Activated CD4-positive, alpha-beta memory T cell treated with anti-CD3 and anti-CD28 coated beads, Interleukin-2, amount 10 ng/mL, durations not matched to agents 7 days and 5 days (primary cell): ENCODE measurements at places on chromosomes 1 and 21. TPM values are rescaled to one million over a fixed set of nuclear protein-coding genes. Genes with fewer than 3 reads are reported as not detected.

DNA sequence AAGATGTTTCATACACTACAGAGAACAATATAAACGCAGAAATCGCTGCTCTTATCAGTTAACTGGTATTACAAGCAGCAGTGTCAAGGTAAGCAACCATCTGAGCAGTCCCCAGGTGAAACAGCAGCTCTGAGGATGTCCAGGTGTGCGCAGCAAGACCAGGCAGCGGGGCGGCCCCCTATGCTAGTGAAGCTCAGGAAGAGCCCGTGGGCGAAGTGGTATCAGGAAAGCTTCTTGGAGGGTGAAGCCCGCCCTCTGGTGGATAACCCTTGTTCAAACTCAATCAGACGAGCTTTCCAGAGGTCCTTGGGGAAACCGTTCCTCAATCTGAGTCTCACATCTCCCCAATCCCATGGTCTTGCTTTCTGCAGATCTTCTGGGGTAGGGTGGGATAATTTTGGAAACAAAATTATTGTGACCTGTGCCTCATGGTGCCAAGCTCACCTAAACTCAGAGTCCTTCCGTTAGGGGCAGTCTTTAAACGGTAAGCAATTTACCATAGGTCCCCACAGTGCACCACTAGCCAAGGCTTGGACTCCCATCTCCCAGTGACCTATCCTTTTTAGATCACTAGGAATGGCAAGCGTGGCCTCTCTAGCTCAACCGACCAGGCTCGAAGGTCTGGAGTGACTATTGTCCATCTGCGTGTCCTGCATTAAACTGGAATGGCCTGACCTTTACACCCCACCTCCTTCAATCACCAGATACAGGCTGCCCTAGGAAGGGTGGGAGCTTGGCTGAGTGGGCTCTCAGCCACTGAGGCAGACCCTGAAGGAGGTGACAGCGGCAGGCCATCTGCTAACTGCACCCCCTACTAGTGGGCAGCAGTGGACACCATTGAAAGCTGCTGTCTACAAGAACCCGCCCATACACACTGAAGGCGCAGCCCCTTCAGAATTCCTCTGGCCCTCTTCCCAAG, 13.6 kb upstream of the FAM110D start:
- peak; percentile 76 for DNase-seq

- DNase-seq = no peak
Measured at GRCh38 chr1:231369282-231369681, 31.2 kb downstream of the SPRTN start.

GRCh38 chr1:119430486-119430885, 15.5 kb downstream of the HSD3B2 start:
- no peak for DNase-seq

DNA sequence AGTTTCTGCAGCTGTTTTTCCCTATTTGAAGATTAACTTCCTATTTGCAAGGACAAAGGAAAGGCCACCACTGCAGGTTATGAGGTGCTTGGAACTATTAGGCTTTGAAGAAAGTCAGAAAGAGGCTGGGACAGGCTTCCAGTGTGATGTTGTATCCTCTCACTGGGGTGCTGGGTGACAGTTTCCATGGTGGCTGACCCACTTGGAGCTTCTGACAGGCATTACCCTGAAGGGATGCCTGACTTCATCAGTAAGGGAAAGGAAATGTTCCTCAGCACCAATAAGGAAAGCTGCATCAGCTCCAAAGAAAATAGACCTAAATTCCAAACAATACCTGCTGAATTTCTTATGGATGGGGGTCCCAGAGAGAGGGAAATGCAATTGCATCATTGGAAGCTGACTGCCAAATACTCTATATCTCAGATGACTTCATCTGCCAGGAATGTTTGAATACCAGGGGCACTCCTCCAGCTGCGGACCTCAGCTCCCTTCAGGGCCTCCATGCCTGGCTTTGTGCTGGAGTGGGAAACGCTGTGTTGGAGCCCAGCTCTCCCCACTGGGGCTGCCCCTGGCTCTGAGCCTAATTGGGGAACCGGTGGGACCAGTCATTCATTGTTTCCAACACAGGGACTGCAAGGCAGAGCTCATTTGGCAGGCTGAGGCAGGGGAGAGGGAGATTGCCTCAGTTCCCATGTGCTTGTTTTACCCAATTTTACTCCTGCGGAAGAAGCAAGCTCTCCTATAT, 76.6 kb downstream of the RGL1 start:
- DNase-seq = no peak

- DNase-seq = no peak
Measured at GRCh38 chr1:22201023-22201422, 58.1 kb upstream of the WNT4 start.

GRCh38 chr21:43194303-43195120, 25.7 kb downstream of the CRYAA start:
- DNase-seq = peak; percentile 5

DNA sequence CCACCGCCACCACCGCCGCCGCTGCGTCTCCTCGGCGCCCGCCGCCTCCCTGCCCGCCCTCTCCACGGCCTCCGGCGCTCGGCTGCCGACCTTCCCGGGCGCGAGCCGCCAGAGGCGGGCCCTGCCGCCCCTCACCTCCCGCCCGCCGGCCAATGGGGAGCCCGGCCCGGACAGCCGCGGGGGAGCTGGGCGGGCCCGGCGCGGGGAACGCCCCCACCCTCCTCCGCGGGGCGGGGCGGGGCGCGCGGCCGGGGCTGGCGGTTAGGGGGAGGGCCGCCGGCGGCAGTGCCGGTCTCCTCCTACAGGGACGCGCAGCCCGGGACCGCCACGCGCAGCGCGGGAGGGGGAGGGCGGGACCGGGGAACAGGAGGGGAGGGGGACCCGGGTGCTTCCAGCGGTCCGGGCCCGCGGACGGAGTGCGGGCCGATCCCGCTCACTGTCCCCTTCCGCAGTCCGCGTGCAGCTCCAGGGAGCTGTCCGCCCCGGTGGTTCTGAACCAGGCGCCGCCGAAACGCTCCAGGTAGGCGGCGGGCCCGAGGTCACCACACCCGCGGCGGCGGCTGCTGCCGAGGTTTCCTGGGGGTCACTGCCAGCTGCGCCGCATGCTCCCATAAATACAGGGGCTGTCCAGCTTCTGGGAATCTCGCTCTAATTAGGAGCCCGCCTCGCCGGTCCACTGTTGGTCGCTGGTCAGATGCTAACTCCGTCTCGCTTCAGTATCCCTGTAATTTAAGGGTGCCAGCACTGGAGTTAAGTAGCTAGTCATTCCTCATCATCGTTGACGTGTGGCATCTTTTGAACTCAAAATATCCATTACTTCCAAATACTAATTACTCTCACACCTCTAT, at the start of gene PGBD5:
TSS of gene PGBD5 (minus strand) at position 87 of the 848 bp plus-strand sequence. CDS start 404 bp downstream, outside the sequence.
- peak; percentile 68 for DNase-seq

- DNase-seq = no peak
Measured at GRCh38 chr1:119713039-119713748, 1.5 kb downstream of the PHGDH start.

- DNase-seq = no peak
Measured at GRCh38 chr1:218665221-218665620, 320.1 kb downstream of the TGFB2 start.

GRCh38 chr1:147630447-147630846, 39.9 kb downstream of the ACP6 start:
- no peak for DNase-seq

DNA sequence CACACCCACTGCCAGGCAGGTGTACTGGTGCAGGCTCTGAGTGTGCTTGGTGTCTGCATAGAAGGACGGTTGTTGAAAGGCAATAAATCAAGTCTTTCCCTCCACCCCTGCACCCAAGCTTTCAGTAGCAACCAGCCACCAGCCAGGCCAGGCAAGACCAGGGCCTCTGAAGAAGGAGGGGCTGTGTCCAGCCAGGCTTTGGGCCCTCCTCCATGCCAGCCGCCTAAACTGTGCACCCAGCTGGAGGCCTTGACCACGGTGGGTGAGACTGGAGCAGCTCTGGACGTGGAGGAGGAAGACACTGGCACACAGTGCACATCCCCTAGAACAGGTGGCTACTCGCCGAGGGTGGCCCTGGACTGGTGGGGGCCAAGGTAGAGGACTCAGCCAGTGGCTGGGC, 4.9 kb downstream of the OLIG2 start:
- DNase-seq = no peak

- DNase-seq = no peak
Measured at GRCh38 chr1:164671323-164671965, 112.5 kb downstream of the PBX1 start.

DNA sequence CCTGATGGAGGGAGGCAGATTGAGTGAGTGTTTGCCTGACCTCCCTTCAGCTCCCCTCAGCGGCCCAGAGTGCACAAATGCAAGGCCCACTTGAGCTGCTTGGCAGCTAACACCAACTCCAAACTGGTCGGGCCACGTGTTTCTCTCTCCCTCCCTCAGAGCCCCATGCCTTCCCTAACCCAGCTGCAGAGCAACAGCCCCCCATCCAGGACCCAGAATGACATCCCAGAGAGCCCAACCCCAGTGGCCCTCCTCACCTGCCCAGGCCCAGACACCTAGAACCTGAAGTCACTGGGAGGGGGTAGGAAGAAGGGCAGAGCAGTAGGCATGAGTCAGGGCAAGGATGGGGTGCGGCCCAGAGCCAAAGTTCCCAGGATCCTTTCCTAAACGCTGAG, 789 bp upstream of the S100A14 start:
- no peak for DNase-seq

DNA sequence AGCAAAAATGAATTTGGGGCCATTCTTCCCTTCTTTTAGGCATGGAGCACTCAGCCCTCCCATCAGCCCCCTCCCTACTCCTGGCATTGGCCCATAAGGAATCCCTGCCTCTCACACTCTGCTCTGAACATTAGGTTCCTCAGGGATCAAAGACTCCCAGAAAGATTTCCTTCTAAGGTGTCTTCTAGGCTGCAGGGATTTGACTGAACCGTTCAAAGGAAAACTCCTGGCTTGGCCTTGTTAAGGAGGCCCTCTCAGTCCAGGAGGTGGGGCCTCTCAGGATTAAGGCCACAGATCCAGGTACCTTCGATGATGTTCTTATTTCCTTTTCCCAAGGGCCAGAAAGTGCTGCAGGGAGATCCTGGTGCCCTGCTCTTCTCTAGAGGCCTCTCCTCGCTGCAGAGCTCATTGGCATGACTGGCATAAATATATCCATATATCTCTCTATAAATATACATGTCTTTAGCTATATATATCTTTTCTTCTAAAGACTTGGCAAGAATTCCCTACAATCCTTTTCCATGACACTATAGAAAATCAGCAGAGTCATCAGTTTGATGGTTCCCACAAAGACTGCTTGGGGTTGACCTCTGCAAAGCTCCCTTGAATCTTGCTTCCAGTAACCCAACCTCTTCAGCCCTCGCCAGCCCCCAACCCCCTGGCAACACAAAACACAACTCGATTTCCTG, 59.1 kb downstream of the PLXNA2 start:
- DNase-seq = no peak

DNA sequence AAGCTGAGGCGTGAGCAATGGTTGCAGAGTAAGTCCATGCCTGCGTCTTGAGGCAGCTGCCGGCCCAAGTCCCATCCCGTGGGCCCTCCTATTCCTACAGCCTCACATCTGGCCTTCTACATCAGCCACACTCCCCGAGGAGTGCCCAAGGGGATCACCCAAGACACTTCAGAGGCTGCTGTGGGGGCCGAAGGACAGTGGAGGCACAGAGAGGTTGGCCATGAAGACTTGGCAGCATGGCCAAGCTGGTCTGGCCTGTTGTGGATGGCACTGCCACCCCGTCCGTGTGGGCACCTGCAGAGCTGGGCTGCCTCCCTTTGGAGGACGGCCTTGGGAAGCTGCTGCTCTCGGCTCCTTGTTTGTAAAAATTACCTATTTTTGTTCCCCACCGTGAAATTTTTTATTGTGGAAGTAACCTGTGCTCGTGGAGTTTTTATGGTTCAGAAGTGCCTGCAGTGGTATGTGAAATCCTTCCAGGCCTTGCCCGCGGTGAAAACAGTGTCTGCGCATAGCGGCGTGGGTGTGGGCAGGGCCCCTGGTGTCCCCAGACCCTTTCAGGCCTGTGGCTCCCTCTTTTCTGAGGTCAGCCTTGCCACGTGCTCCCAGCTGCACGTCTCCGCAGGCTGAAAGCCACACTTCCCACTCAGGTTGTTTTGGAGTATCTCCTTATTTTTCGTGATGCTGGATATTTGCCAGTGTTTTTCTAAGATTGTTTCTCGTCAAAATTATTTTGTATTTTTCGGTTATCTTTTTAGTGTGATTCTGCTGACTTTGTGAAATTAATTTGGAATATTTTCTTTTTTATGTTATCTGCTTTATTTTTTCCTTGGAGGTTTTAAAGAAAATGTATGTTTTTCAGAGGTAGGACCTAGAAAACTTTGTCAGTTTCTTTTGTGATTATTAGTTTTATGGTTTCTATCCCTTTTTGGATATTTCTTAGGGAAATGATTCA, 20.6 kb downstream of the SLX9 start:
- no peak for DNase-seq

DNA sequence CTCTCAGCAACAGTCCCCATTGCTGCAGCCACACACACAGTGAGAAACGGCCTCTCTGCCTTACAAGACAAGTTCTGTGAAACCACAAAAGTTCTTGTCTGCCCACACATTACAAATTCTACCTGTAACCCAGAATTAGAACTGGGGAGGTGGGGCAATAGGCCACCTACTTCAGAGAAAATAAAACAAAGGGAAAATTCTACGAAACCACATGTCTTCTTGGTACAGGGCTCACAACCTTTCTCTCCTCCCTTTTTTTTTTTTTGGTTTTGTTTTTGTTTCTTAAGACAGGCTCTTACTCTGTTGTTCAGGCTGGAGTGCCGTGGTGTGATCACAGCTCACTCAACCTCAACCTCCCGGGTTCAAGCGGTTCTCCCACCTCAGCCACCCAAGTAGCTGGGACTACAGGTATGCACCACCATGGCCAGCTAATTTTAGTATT, 30.2 kb downstream of the LPAR3 start:
- peak; percentile 59 for DNase-seq

DNA sequence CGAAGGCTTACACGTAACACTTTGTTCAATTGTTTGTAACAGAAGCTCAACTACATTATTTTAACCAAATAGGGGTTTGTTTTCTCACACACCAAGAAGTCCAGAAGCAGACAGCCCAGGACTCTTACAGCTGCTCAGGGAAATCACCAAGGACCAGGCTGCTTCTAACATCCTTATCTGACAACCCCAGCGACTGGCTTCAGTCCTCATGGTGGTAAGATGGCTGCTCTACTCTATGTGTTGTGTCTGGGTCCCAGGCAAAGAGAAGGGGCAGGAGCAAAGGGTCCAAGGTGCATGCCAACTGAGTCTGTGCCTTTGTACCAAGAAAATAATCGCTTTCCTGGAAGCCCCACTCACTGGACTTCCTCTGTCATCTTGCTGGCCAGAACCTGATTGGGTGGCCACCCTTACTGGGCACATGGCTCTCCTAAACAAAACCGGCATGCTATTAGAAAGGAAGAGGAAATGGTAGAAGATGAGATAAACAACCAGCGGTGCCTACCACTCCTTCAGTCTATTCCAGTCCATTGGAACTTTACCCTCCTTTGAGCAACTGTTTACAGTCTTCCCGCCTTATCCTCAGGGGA, 34.1 kb upstream of the LRRC8D start:
- DNase-seq = no peak

The NBPF6 gene
- total RNA-seq = not detected

The CLCA4 gene
- not detected for total RNA-seq

The TBX19 gene
- total RNA-seq = 2.4 TPM

The TMEM61 gene
- not detected for total RNA-seq

The SLC5A9 gene
- not detected for total RNA-seq

The ZNF687 gene
- total RNA-seq = 31.4 TPM

The ATAD3C gene
- total RNA-seq = 0.98 TPM
